ENCODE measurements at places on chromosomes 4 and X.

DNA sequence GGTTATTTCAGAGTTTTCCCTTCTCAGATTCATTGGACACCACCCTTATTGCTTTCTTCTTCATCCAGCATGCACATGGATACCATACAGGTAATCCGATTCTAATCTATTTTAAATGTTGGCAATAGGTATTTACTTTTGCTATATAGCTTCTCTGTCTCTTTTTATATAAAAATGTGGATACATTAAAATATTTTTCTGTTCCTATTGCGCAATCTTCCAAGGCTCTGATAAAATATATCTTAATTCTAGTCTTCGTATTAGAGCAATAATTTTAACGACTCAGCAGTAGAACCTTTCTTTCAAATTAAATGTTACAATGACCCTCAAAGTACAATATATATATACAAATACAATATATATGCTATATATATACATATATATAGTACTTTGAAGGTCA, 239.8 kb downstream of the DCAF12L2 start:
- DNase-seq = no peak

GRCh38 chr4:55033296-55033695, 92.1 kb downstream of the KDR start:
- no peak for DNase-seq

DNA sequence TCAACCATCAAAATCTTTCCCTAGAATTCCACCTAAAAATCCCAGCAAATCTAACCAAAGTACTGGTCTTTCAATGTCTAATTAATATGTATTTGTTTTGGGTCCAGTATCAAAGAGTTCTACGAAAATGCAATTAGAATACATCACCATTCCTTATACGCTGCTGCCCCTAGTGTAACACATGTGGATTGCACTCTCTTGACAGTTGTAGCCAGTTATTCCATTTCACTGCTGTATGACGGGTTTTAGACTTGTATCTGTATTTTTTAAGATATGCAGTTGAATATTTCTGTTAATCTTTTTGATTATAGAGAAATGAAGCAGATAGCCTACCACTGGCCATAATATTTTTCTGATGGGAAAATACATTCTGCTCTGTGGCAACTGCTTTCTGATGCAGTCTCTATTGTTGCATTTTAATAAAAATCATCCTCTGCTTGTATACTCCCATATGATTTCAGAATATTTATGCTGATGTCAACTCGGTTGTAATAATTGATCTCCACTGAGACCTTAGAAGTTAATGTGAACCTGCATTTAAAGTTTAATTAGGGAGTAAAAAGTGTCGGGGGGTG, 17.1 kb upstream of the PAGE2B start:
- DNase-seq = no peak

DNA sequence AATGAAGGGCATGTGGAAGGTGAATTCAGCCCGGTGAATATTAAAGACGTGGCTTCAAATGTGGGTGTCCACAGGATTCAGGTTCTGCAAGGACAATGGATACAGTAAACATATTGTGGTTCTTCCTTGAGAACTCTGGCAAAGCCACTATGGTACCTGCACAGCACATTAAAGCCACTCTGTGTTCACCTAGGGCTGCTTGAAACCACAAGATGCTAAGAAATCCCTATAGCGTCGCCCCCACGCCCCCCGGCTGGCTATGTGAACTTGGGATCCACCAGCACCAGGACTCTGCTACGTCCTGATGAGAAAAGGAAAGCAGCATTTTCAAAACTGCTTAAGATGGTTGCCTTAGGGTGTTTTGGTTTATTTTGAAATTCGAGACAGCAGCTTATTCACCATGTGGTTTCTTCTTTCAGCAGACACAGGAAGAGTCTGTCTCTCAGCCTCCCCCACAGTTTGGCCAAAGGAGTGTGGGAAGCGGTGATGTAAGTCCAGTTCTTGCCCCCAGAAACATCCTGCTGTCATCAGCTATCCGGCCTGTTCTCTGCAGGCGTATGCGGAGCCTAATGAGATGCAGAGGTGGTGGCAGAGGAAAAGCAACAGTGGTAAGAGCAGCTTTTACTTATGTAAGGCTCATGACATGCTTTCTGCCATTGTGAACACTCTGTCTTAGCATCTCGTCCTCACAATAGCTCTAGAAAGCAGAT, 111.5 kb downstream of the AFAP1 start:
- DNase-seq = no peak

DNA sequence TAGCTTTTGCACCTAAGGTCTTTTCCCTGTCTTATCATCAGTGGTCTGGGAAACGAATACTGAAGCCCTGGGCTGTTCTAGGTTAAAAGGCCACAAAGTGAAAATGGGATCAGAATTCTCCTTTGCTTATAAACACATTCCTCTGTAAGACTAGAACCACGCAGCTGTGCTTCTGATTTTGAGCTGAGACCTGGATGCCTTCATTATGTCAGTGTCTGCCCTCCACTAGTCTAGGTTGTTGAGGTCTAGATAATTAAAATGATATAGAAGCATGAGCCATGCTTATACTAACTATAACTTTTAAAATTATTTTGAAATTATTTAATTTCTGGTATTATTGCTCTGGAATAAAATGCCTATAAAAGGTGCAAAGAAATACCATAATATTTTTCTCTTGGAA, 403.9 kb downstream of the ADGRL3 start:
- no peak for DNase-seq

- DNase-seq = no peak
Observed at GRCh38 chr4:10656420-10656819, 28.1 kb downstream of the CLNK start.

- DNase-seq = no peak
Observed at GRCh38 chrX:63922221-63922620, 137.2 kb upstream of the ARHGEF9 start.

DNA sequence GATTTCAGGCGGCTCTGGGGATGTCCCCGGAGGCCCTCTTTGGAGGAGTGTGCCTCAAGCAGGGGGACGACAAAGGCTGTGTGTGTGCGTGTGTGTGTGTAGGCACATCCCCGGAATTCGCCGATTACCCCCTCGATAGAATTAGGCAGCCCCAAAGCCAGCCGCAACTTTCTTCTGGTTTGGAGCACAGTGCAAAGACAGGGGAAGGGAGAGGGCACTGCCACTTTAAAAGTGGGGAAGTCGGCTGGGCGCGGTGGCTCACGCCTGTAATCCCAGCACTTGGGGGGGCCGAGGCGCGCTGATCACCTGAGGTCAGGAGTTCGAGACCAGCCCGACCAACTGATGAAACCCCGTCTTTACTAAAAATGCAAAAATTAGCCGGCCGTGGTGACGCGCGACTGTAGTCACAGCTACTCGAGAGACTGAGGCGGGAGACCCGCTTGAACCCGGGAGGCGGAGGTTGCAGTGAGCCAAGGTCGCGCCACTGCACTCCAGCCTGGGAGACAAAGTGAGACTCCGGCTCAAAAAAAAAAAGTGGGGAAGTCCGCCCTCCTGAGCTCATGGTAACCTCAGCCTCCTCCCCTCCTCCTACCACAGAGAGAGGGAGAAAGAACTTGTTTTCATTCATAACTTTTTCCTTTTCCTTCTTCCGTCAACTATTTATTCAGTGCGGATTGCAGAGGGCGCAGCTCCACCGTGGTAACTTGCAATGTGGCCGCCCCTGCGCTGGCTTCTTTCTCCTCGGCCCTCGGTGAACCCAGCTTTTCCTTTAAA, 2.4 kb downstream of the SPRY1 start:
- DNase-seq = no peak

DNA sequence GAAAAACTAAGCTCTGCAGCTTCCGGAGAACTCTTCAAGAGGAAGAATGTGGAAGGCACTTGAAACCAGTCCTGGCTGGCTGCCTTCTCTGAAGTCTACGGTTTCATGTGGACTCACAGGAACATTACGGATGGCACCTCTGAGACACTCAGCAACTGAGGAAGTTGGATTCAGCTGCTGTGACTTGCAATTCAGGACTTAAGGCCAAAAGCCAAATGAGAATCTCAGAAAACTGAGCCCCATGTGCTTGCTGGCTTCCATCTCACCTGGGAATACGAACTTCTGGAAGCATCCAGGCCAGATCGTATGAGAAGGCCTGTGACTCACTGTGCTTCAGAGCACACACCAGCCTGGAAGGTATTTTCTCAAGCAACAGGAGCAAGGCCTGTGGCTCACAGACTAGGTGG, 107.8 kb upstream of the GPC4 start:
- DNase-seq = no peak
